SJSA1 (cell line): ENCODE measurements at places on chromosomes 11 and 22. TPM values are rescaled to one million over a fixed set of nuclear protein-coding genes. Genes with fewer than 3 reads are reported as not detected.

- no peak for DNase-seq
Observed at GRCh38 chr22:25966448-25966913, 202.8 kb upstream of the SEZ6L start.

DNA sequence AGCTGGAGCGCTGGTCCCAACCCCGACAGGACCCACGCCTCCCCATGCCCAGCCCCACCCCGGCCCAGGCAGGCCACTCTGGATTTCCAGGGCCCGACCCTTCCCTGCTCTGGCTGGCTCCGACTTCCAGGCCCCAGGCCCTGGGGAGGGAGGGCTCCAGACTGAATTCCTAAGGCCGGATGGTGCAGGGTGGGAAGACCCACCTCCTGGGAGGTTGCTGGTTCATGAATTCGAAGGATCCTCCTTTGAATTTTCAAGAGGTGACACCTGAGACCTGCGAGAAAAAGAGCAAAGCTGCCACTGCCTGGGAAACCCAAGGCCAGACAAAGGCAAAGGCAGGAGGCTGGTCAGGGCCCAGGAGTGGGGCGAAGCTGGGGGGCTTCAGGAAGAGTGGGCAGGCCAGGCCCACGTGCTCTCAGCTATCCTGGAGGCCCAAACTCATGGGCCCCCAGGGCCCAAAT is 47.0 kb upstream of the LINC01488 start:
- no peak for DNase-seq

Gene RAC2
- 2.0 and 2.1 TPM in 2 replicates for total RNA-seq

Gene OR5A1
- total RNA-seq: not detected in 2 replicates
